ENCODE measurements at places on chromosomes 3 and 15.

DNA sequence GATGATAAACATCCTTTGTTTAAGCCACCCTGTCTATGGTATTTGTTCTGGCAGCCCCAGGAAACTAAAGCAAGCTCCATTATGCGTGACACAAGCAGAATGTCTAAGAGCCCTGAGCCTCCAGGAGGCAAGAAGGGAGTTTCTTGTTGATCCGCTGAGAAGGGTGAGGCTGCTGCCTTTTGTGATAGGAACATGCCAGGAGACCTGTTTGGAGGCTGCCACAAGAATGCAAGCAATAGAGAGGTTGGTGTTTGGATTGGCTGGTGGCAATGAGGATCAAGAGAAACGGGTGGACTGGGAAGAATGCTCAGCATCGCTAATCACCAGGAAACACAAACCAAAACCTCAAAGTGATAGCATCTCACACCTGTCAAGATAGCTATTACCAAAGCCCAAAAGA lies 104.8 kb downstream of the ASB7 start:
- no peak for DNase-seq

DNA sequence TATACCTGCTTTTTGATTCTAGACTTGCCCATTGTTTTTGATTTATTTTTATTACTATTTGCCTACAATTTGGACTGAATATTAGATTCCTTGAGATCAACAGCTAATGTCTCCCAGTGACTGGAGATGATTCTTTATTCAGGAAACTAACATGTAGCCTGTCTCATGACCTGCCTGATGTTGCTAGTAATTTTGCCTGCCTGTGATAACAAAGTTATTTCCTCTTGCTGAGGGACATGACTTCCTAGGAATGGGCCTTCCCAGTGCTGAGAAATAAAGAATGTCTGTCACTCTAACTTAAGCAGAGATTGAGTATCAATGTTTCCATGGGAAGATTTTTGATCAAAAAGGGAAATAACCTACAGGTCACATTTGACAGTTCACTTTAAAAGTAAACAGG lies 13.4 kb upstream of the NPHP3 start:
- no peak for DNase-seq

DNA sequence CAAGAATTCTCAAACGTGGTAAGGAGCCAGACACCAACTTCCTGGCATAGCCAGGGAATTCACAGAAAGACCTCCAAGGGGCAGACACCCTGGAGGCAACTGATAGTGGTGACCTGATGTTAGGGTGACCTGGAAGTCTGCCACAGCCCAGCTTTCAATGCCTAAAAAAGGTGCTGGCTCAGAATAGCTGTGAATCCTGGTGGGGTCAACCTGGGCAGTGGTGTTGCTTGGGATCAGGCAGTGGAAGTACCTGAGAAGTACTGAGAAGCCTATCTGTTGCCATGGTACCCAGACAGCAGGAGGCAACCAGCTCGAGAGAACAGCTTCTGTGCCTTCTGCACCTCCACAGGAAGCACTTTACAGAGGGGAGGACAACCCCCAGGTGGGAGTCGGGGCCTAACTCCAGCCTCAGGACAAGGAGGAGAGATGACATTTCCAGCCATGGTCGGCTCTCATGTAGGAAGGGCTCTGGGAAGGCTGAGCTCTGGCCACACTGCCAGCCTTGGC lies 55.4 kb upstream of the LARS2 start:
- DNase-seq: no peak

GRCh38 chr3:191740712-191741111 lies 279.7 kb downstream of the PYDC2 start:
- no peak for DNase-seq

- no peak for DNase-seq
Measured at GRCh38 chr3:88209356-88209755, 59.6 kb downstream of the C3orf38 start.

- no peak for DNase-seq
Measured at GRCh38 chr3:154766765-154767503, 313.2 kb upstream of the MME start.

GRCh38 chr15:60520013-60520824 lies 41.3 kb upstream of the ICE2 start:
- DNase-seq: peak; percentile 24

DNA sequence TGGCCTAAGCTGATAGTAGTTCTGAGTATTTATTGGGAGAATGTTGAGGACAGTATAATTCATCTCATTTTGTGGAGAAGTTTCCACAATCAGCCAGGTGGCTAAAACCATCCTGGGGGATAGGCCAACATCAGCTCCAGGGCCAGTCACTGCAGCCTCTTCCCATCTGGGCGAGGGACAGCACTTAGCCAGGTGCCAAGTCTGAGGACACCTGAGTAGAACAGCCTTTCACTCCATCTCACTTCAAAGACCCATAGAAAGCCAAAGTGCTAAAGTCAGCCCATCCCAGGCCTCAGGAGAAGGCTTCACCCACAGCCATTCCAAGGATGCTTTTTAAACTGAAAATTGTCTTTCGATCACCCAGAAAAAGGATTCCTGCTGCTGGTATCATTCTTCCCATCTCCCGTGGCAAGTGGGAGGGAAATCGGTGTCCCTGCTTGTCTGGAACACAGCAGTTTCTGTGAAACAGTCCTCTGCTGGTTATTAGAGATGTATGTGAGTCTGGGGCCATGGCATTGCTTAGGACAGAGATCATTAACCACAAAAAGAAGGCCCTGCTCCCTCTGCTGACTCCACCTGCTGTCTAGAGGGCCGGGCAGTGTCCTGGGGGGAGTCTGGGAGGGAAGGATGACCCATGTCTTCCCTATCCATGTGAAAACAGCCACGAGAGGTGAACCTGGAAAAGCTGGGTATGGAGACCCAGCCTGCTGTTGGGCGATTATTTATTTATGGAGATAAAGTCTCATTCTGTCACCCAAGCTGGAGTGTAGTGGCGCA lies 9.6 kb downstream of the CALML4 start:
- no peak for DNase-seq

DNA sequence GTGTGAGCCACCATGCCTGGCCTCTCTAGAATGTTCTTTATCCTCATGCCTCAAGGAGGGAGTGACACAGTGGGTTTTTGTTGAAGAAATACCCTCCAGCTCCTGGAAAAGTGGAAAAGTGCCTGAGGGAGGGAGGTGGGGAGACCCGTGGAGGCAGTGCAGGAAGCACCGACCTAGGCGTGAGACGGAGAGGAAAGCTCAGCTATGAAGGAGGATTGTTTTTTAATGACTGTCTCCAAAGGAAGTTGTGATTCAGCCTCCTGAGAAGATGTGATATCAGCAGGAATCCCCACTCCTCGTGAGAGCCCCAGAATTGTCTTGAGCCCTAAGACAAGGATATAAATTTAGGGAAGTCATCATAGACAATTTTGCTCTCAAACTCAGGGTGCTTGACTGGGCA lies 21.7 kb downstream of the RPLP1 start:
- no peak for DNase-seq

- no peak for DNase-seq
Measured at GRCh38 chr15:68618908-68619698, 40.3 kb downstream of the CORO2B start.

- DNase-seq: no peak
Measured at GRCh38 chr3:48756640-48757039, 39.6 kb upstream of the IP6K2 start.

DNA sequence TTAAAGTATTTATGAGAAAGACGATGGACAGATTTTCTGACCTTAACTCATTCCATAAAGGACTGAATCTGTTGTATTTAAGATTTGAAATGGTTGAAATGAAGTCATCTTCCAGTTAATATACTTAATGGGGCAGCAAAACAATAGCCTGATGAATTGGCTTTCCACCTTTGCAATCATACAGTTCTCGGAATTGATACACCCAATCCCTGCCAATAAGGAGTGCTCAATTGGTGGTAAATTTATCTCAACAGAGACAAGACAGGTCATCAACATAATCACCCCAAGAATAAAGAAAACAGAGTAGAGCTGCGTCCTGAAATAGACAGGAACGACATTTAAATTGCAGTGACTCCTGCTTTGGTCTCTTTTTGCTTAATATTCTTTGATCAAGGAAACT lies 11.2 kb downstream of the ANXA2 start:
- DNase-seq: no peak

GRCh38 chr3:143605233-143605950 lies 242.9 kb downstream of the SLC9A9 start:
- DNase-seq: no peak

- no peak for DNase-seq
Measured at GRCh38 chr15:58065445-58066041, at the start of gene ALDH1A2. Gene ALDH1A2, minus strand, starts transcription at chr15:58065711. Its CDS starts 61 bp downstream, at chr15:58065650.

- no peak for DNase-seq
Measured at GRCh38 chr15:92808598-92809063, 91.5 kb upstream of the CHD2 start.

DNA sequence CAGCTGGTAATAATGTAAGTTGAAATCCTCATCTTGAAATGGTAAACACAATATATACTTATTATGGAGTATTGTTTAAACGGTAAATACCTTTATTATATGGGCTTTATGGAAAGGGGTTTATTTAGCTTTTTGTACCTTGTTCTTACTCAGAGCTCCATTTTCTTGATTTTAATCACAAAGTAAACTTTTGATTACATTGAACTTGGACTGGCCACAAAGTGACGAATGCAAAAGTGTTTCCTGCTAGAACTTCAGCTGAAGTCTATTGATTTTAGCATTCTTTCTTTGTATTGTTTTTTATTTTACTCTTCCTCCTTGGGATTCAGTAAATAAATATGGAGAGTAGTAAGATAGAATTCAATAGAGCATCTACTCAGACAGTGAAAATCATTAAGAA lies 19.8 kb upstream of the AADAC start:
- DNase-seq: no peak

DNA sequence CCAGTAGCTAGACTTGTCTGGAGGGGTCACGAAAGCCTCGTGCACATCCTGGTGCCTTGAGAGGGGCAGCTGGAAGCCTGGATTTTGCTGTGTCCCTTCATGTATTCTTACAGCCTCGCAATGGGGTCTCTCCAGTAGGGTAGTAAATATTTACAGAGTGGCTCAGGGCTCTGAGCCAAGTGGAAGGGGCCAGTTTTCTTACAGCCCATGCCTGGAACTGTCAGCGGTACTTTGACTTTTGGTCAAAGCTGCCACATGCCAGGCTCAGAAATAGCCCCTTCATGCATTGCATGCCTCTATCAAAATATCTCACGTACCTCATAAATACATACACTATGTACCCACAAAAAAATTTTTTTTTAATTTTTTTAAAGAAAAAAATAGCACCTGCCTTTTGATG lies 119.2 kb downstream of the OSBPL10 start:
- DNase-seq: no peak

DNA sequence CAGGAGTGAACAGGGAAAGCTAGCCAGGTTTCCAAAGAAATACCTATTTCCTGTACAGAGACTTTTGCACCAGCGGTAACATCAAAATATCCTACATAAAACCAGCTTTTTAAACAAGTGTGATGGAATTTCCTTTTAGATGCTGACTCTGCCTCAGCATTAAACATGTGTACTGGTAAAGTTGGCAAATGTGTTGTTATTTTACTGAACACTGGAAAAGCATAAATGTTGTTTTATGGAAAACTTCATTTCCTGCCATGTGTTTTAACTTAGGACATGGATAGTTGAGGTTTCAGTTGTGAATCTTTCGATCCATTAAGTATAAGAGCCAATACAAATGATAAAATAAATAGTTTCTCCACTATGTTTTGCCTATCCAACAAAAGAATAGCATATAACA lies 15.7 kb downstream of the OXNAD1 start:
- no peak for DNase-seq

GRCh38 chr3:120364821-120365220 lies 15.7 kb upstream of the LRRC58 start:
- DNase-seq: no peak

- DNase-seq: no peak
Measured at GRCh38 chr3:107579371-107579770, 56.6 kb downstream of the BBX start.

DNA sequence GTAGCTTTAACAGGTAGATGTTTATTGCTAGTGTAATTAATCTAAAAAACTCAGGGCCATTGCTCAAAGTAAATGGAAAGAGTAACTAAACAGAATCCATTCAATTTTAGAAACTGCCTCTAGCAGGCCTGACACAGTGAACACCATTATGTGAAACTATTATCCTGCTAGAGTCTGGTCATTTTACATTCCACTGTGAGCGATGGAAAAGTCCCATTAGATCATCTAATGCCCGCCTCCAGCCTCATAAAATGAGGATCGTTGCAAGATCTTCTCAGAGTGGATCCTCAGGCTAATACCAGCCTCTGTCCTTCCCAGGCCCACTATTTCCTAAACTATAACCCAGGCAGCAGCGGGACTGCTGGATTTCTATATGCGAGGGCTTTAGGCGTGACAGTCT lies 107.7 kb downstream of the WDR76 start:
- DNase-seq: no peak

DNA sequence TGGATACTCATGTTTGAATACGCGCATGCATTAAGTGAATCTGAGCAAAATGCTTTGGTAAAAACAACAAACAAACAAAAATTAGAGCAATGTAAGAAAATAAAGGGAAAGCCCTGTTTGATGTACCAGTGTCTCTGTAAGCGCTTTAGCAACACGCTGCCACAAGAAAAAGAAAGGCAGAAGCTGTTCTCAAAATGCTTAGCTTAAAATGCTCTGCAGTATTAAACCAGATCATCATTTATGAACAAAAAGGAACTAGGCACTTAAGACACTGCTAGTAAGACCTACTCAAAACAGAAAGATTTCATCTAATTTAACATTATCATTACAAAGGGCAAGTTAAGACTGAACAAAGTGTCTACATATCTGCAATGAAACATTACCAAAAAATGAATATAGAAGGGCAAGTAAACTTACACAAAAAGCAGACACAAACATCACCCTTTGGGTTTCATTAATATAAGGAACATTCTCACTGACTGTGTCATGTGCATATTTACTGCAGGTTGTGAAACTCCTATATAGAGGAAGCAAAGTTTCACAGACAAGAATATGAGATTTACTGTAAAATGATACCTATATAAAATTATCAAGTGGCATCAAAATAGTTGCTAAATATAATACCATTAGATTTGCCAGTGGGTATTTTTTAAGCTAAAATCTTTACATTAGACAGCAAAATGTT lies 102.1 kb downstream of the FBXL22 start:
- no peak for DNase-seq

DNA sequence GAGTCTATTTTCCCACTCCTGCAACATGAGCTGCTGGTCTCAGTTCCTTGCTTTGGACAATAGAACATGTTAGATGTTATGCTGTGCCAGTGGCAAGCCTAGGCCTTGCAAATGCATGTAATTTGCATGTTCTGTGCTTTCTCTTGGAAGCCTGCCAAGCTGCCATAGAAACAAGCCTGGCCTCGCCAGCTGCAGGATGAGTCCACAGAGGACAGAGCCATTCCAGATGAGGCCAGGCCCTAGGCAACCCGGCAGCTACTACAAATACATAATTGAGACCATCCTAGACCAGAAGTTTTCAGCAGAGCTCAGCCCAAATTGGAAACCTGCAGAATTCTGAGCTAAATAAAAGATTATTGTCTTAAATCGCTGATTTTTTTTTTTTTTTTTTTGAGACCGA lies 39.6 kb downstream of the TRIM69 start:
- DNase-seq: no peak

- DNase-seq: no peak
Measured at GRCh38 chr15:68204776-68205557, at the start of gene CALML4. Gene CALML4, minus strand, starts transcription at chr15:68205332. Its CDS starts 85 bp downstream, at chr15:68205247.

GRCh38 chr3:30004481-30004880 lies 601.9 kb upstream of the TGFBR2 start:
- no peak for DNase-seq

All from GM12864 (cell line).